ENCODE measurements at places on chromosomes 2 and 18.
A peak's percentile ranks its signal among the peaks of the same experiment; 100 is the strongest.

- DNase-seq = no peak
These were observed 40.1 kb downstream of the AMER3 start for GRCh38 chr2:130795431-130795830.

DNA sequence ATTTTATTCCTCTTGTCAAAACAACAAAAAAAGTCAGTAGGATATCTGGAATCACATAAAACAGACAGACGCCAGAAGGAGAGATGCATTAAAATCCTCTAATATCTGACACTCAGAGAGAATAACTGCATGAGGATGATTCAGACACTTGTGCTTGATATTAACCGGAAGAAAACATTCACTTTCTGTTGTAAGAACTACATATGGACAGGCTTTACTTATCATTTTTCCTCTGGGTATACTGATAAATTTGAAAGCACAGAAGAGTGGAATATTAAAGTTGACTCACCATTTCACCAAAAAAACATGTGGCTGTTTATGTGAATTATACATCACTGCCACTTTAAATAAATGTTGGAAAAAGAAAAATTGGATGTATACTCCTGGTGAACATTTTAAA lies 589.1 kb upstream of the CDH2 start:
- peak; percentile 11 for DNase-seq

- DNase-seq = peak; percentile 23
These were observed 40.8 kb downstream of the GTF3C3 start for GRCh38 chr2:196758474-196759377.

DNA sequence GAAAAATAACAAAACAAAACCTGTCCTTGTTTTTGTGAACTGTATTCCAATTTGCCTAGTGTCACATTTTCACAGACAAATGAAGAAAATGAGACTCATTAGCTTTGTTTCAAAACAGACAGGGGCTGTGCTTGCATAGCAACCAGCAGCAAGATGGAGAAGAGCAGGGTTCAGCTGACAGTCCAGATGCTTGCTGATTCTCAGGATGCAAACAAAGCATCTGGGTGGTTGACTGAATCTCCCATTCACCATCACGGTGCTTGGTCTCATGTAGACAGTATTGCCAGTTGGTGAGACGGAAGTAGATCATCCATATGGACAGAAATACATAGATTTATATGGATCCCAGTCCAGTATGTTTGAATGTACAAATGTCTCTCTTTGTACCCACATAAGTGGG lies 326.8 kb downstream of the CCDC85A start:
- DNase-seq = no peak

GRCh38 chr2:705971-706511 lies 28.8 kb upstream of the TMEM18 start:
- no peak for DNase-seq

- DNase-seq = no peak
These were observed 264.5 kb downstream of the SOCS6 start for GRCh38 chr18:70553245-70553935.

DNA sequence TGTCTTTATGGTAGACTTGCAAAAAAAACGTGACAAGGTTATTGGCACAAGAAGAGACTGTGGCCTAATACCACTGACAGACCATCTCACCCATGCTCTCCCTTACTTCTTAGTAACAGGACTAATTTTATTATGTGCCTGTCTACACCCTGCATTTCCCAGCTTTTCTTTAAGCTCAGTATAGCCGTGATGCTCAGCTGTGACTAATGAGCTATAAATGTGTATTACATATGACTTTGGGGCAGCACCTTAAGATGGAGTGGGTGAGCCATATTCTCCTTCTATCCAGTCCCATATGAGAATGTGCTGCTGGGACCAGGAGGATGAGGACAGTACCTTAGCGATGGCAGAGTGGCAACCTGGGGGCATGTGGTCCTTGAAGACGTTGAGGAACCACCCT lies 293.5 kb downstream of the RNF144A start:
- no peak for DNase-seq

GRCh38 chr18:9782073-9782857 lies 74.2 kb downstream of the RAB31 start:
- DNase-seq = peak; percentile 94

GRCh38 chr2:84906108-84906899 lies 848 bp downstream of the TMSB10 start:
- no peak for DNase-seq

GRCh38 chr2:36446294-36446693 lies 90.7 kb downstream of the CRIM1 start:
- no peak for DNase-seq

- no peak for DNase-seq
These were observed 109.1 kb upstream of the CRIM1 start for GRCh38 chr2:36246320-36246990.

GRCh38 chr2:229980431-229981184 lies 58.3 kb downstream of the FBXO36 start:
- DNase-seq = peak; percentile 27

- peak; percentile 55 for DNase-seq
These were observed 248.7 kb downstream of the ZNF385B start for GRCh38 chr2:179612591-179613298.
